MM.1S (cell line): ENCODE measurements at places on chromosomes 1 and 21.

DNA sequence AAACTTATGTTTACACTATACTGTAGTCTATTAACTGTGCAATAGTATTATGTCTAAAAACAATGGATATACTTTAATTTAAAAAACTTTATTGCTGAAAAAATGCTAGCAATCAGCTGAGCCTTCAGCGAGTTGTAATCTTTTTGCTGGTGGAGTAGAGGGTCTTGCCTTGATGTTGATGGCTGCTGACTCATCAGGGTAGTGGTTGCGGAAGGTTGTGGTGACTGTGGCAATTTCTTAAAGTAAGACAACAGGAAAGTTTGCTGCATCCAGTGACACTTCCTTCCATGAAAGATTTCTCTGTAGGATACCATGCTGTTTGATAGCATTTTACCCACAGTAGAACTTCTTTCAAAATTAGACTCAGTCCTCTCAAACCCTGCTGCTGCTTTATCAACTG is 234.7 kb upstream of the CSF3R start:
- no peak overlapping the region for H3K27ac ChIP-seq
- no peak for DNase-seq
- H3K36me3 ChIP-seq, result no peaks in the 10 kb centered on the region
- peaks cover 95% of the 10 kb centered on the region for H3K27me3 ChIP-seq
- no peaks in the 10 kb centered on the region for H3K4me1 ChIP-seq

GRCh38 chr1:1278620-1279019 is 1.6 kb upstream of the SCNN1D start:
- H3K27me3 ChIP-seq, result peaks cover 35% of the 10 kb centered on the region
- H3K4me1 ChIP-seq, result no peaks in the 10 kb centered on the region
- no peak overlapping the region for H3K27ac ChIP-seq
- H3K4me3 ChIP-seq, result no peak overlapping the region
- no peaks in the 10 kb centered on the region for H3K36me3 ChIP-seq

GRCh38 chr1:75092141-75092540 is 42.0 kb upstream of the LHX8 start:
- DNase-seq, result peak; percentile 49
- no peak overlapping the region; the same call in 1 of the 2 replicates for H3K27ac ChIP-seq
- peaks cover 9% of the 10 kb centered on the region; the same call in 1 of the 2 replicates for H3K4me1 ChIP-seq
- no peaks in the 10 kb centered on the region for H3K36me3 ChIP-seq
- H3K27me3 ChIP-seq, result no peaks in the 10 kb centered on the region
- no peak overlapping the region for H3K4me3 ChIP-seq

DNA sequence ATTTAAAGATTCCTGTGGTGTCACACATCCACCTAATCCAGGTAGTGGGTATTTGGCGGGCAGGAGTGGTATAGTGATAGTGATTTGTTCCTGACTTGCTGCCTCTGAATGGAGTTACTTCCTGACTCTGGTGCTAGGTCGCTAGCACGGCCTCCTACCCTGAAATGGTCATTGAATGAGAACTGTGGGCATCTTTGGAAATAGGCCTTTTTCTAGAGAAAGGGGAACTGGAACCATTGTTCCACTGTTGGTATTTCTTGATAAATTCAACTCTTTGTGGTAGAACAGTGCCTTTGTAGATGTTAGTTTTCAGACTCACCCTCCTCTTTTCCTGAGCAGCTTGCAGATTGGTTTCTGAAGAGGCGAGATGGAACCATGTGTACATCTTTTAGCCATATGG is 1.5 kb downstream of the QSOX1 start:
- DNase-seq, result no peak
- H3K4me3 ChIP-seq, result no peak overlapping the region
- H3K36me3 ChIP-seq, result no peaks in the 10 kb centered on the region
- no peak overlapping the region for H3K27ac ChIP-seq
- H3K27me3 ChIP-seq, result peaks cover 5% of the 10 kb centered on the region; the same call in 1 of the 2 replicates
- peaks cover 12% of the 10 kb centered on the region for H3K4me1 ChIP-seq

GRCh38 chr1:62285984-62286785 is 33.0 kb downstream of the KANK4 start:
- H3K27ac ChIP-seq, result no peak overlapping the region
- no peaks in the 10 kb centered on the region for H3K36me3 ChIP-seq
- no peak overlapping the region for H3K4me3 ChIP-seq
- no peak for DNase-seq

- H3K4me1 ChIP-seq, result no peaks in the 10 kb centered on the region
- H3K36me3 ChIP-seq, result no peaks in the 10 kb centered on the region
- no peaks in the 10 kb centered on the region for H3K27me3 ChIP-seq
- DNase-seq, result no peak
- no peak overlapping the region for H3K4me3 ChIP-seq
Measured at GRCh38 chr1:113297749-113298148, 92.6 kb upstream of the MAGI3 start.

GRCh38 chr1:151619489-151620093 is 7.7 kb downstream of the SNX27 start:
- H3K27ac ChIP-seq, result no peak overlapping the region
- no peak overlapping the region for H3K4me3 ChIP-seq
- no peak for DNase-seq
- H3K4me1 ChIP-seq, result peaks cover 9% of the 10 kb centered on the region

GRCh38 chr1:94093996-94094395 is 27.0 kb downstream of the ABCA4 start:
- no peak overlapping the region for H3K4me3 ChIP-seq
- no peak overlapping the region for H3K27ac ChIP-seq
- H3K27me3 ChIP-seq, result no peaks in the 10 kb centered on the region
- DNase-seq, result no peak
- no peaks in the 10 kb centered on the region for H3K36me3 ChIP-seq

DNA sequence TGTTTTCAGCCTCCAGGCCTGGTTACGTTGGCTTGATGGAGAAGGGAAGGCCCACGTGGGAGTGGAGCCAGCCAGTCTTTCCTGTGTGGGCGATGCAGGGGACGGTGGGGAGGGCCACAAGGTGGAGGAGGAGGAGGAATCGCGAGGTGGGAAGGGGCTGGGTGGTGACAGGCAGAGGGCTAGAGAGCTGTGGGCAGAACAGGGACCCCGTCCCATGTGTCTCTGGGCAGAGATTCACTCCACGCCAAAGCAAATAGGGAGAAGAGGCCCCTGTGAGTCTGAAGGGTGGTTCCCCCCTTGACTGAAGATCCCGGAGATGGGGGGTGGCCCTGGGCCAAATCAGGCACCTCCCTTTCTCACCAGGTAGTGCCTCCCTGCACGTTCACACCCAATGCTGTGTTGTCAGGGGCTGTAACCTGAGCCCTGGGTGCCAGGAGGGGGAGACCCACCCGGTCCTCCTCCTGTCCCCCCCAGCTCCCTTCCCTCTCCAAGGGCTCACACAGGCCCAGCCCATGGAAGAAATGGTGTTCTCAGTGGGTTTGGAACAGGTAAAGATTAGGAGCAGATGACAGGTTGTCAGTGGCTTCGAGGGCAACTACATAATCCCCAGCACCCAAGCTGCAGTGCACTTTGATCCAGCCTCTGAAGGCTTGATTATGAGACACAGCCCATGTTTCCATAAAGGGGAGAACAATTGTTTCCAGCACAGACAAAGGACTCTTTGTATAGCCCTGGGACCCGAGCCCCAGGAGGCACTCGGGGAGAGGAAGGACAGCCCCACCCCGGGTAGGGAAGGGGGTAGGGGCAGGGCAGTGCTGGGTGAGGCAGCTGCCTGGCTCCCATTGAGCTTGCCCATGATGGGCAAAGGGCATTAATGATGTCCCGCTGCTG is 37.7 kb upstream of the GPR37L1 start:
- DNase-seq, result no peak
- H3K27me3 ChIP-seq, result no peaks in the 10 kb centered on the region
- no peak overlapping the region for H3K27ac ChIP-seq
- no peaks in the 10 kb centered on the region for H3K4me1 ChIP-seq
- no peaks in the 10 kb centered on the region for H3K36me3 ChIP-seq

- H3K4me3 ChIP-seq, result no peak overlapping the region
- DNase-seq, result no peak
- no peaks in the 10 kb centered on the region for H3K27me3 ChIP-seq
- no peaks in the 10 kb centered on the region for H3K36me3 ChIP-seq
- H3K27ac ChIP-seq, result no peak overlapping the region
Measured at GRCh38 chr1:177600936-177601335, 368.9 kb downstream of the SEC16B start.
